Stimulated activated CD8-positive, alpha-beta memory T cell treated with anti-CD3 and anti-CD28 coated beads, Interleukin-4, amount 100 ng/mL, for 4 hours (primary cell): ENCODE measurements at places on chromosomes 16 and 17.

- no peak for DNase-seq
Observed at GRCh38 chr17:40675905-40676304, 10.9 kb upstream of the KRT222 start.

DNA sequence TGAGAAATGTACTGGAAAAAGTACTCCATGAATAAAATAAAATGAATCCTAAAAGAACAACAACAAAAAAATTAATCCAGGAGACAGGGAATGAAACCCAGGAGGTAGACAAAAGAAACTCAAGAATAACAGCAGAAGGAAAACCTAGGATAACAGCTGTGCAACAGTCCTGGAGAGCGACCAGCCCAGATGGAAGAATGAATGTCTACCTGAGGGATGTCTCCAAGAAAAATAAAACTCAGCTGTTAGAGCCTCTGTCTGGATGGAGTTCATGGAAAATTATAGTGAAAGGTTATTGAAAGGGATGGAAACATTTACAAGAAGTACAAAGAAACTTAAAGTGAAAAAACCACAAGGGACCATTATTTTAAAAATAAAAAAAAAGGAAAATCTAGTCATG, 135.8 kb upstream of the CA10 start:
- no peak for DNase-seq

DNA sequence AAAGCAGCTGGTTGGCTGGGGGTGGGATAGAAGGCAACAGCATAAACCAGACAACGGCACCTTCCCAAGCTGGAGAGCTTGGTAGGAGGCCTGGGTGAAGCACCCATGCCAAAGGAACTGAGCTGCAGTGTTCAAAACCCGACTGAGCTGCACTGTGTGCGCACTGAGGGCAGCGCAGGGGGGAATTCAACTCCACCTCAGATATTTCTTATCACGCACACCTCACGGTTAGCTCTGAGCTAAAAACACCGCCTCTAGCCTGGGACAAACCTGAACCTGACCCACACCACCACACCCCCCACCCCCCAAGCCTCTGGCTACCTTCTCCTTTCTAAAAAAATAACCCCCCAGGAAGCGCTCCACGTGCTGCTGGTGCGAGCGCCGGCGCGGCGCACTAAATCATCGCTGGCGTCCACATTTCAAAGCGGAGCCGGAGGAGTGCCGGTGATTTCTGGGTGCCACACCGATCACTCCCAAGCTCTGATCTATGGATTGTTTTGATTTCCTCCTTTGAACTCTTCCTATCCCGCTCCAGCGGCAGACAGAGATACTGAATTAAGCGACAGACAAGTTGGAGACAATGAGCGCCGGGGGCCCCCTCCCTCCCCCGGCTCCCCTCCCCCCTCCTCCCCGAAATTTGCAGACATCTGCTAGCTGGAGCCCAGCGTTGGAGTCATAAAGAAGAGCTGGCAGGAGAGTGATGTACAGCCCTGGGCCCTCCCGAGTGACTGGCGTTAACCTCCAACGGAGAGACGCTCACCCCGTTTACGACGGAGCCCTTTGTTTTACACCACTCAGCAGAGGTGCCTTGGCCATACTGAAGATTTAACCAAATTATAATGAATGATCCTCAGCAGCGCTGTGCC, 85.0 kb downstream of the NOG start:
- DNase-seq: no peak

DNA sequence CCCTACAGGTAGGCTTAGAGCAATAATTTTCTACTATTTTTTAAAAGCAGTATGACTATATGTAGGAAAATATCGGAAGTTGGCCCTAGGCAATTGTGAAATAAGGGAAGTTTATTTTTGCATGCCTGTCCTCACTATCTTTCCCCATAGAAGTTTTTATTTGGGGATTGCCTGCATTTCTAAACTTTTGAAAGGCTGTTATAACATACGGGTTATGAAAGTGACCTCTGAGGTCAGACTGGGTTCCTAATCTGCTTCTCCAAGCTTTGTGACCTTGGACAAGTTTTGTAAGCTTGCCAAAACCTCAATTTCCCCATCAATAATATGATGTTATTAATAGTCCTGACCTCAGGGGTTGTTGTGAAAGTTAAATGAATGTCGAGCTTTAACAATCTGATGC, 67.1 kb downstream of the ARHGAP44 start:
- no peak for DNase-seq

DNA sequence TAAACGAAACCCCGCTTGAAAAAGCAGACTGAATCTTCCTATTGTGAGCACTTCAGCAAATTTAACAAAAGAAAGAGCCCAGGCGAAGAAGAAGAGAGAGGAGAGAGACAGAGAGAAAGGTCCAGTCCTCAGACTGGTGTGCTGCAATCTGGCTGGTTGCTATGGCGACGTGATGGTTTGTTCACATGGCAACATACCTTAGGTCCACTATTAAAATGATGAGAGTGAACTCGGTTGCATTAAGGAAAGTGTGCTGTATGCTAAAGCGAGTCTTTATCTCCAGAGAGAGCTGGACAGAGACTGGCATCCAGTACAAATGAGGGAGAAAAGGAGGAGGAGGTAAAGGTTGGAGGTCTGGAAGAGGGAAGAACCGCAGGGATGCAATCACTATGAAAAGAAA, 271.8 kb upstream of the ZFHX3 start:
- no peak for DNase-seq

- no peak for DNase-seq
Observed at GRCh38 chr17:40604327-40605080, 39.2 kb upstream of the CCR7 start.

GRCh38 chr16:68973611-68974120, 130.3 kb downstream of the TANGO6 start:
- DNase-seq: no peak

GRCh38 chr17:5115673-5116651, at the start of gene USP6:
TSS of gene USP6 (plus strand) at chr17:5116032. CDS start at chr17:5130368, 14,336 bp downstream.
- no peak for DNase-seq

GRCh38 chr17:12959441-12959840, 58.4 kb downstream of the ELAC2 start:
- no peak for DNase-seq

DNA sequence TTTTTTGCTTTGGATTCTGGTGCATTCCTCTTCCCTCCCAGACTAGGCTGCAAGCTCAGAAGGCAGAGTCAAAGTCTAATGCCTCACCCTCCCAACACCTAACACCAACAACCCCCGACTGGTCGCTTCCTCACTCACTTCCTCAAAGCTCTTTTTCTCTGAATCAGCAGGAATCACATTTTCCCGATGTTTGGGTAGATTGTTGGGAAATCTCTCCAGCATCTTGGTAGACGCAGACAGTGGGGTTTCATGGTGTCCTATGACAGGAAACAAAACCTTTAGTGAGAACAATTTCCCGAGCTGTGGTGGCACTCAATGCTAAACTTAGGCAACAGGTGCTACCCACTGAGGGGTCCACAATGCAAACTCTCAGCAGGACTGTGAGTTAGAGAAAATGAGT, 39.9 kb upstream of the ICAM2 start:
- no peak for DNase-seq

DNA sequence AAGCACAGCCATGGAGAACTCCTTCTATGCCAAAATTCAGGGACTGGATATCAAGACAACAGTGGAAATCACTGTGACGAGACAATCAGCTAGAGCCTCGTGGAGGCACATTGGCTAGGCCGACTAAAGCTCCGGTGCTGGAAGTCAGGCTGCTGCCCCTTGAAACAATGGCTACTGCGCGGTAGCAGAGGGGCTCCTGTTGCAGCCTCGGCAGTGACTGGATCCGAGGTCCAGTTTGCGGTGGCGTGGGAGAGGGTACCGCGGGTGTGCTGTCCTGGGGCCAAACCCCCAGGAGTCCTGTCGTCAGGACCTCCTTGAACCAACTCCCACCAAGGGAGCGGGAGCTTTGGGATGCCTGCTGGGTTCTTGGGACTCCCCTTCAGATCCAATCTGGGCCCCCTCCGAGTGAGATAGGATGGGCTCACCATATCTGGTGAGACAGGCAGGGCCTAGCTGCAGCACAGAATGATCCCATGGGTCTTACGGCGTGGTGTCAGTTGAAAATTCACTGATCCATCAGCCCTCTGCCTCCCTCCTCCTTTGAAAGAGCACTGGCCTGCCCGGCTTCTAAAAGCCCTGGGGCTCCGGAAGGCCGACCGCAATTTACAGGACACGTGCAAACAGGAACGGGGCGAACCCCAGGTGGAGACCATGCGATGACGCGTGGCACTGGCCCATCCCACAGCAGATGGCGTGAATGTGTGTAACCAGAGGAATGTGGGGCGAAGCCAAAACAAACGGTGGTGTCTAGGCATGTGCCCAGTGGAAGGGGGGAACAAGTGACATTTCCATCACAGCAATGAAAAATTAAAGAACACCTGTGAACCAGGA, 15.8 kb upstream of the KCNJ18 start:
- DNase-seq: no peak

- no peak for DNase-seq
Observed at GRCh38 chr17:31541559-31541958, 150.1 kb downstream of the RAB11FIP4 start.

DNA sequence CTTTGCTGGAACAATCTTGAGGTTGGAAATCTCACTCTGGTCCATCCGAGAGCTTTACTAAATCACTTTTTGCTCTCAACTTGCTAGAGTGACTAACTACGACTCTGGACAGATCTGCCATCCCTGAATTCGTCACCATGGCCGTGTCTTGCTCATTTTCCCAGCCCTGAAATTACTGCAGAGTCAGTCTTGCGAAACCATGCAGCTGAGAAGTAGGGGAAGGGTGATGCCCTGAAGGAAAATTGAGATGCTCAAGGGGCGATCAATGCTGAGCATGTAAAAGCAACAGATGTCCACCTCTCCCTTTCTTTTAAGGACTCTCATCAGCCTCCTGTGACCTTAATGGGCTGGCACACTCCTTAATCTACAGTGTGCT, 18.8 kb downstream of the PCTP start:
- DNase-seq: no peak

- no peak for DNase-seq
Observed at GRCh38 chr16:88770461-88771293, 14.3 kb downstream of the PIEZO1 start.

- no peak for DNase-seq
Observed at GRCh38 chr17:34054495-34054894, 200.6 kb upstream of the CCL2 start.

GRCh38 chr16:50695017-50696000, 1.9 kb downstream of the NOD2 start:
- DNase-seq: no peak

- DNase-seq: no peak
Observed at GRCh38 chr17:77352996-77353395, 212.2 kb downstream of the SEC14L1 start.

DNA sequence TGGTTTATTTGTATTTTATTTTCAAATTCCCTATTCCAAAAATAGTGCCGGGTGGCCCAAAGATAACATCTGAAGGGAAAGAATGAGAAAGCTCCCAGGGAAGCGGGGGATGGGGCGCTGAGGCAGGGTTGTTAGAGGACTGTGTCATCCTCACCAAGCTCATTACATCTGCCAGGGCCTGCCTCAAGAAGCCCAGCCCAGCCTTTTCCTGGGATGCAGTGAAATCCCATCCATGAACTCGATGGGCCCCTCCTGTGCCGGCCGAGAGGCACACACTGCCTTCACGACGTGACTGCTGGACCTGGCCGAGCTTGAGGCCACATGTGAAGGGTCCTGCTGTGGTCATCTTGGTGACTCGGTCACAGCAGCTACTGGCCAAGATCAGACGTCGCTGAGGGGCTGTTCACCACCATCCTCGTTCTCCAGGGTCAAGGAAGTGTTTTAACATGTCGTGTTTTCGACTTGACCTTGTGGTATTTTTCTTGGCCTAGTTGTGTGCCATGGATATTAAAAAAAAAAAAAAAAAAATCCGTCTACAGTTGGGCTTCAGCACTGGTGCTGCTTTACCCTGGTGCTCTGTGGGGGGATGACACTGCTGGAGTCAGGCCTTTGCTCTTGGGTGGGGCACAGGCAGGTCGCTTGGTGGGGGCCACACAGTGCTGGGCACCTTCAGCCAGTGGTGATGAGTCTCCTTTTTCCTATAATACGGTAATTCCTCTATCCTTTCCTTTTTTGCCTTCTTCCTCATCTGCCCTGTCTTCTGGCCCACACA, 4.9 kb downstream of the TIMM22 start:
- DNase-seq: no peak

GRCh38 chr16:53087101-53087500, 32.3 kb downstream of the CHD9 start:
- DNase-seq: no peak

DNA sequence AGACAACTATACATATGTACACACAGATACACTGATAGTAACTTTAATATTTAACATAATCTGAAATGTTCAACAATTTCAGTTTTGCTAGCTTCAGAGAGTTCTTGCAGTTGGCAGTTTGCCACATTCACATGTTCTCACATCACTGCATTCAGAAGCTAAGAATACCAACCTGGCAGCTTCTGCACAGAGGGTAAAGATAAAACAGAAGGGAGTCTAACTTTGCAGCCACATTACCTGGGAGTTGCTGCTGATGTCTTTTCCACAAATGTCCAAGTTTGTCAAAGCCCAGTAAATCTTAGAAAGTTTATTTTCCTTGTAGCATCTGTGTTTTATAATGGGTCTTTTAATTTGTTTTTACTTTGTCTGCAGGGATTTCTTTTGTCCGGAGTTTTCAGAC, 332.0 kb downstream of the BCAS3 start:
- no peak for DNase-seq

GRCh38 chr17:6328279-6328678, 106.6 kb downstream of the AIPL1 start:
- DNase-seq: no peak

DNA sequence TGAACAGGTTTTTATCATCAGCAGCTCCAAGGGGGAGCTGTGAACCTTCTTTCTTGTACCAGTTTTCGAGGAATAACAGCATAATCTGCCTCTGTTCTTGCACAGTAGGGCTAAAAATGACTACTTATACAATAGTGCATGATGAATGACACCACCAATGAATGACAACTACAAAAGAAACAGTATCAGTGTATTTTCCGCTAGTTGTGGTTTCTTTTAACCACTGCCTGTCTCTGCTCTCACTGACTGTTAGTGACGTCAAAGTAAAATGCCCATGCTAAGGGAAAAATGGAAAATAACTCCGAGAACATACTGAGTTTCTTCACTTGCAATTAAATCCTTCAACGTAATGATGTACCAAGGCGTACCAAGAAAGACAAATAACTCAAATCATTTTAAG, 294.9 kb downstream of the MAP2K6 start:
- DNase-seq: no peak

DNA sequence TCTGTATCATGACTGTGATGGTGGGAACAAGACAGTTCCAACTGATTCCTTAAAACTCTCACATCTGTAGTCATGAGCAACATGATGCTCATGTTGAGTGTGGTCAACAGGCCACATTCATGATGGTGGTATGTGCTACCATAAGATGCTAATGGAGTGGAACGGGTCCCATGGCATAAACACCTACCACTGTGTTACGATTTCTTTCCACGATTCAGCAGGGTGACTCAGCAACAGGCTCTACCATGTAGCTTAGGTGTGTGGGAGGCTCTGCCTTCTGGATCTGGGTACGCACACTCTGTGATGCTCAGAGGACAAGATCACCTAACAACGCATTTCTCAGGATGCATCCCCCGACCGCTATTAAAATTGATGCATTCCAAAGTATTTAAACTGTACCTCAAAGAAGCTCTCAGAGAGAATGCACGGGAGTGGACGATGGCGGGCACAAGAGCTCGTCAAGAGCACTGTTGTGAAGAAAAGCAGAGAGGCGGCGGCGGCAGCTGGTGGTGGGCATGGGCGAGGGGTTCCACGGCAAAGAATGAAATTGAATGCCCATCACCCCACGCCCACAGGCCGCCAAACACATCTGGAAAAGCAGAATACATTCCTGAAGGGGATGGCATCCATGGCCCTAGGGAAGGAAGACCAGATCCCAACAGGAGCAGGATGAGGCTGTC, 133.3 kb downstream of the ZNF778 start:
- DNase-seq: no peak

- no peak for DNase-seq
Observed at GRCh38 chr17:2435862-2436261, 35.0 kb upstream of the MNT start.

- no peak for DNase-seq
Observed at GRCh38 chr16:86974120-86974519, 343.1 kb downstream of the C16orf95 start.
